Hematopoietic multipotent progenitor cell (in vitro differentiated cells): ENCODE measurements at places on chromosomes 11 and 22. TPM values are rescaled to one million over a fixed set of nuclear protein-coding genes. Genes with fewer than 3 reads are reported as not detected.

Gene MMP10
- total RNA-seq, result not detected

Gene TSSK2
- not detected for total RNA-seq

Gene LBHD1
- 6.5 TPM for total RNA-seq

Gene APOL1
- 15.6 TPM for total RNA-seq

Gene LRP5
- 70.0 TPM for total RNA-seq

Gene ENTHD1
- total RNA-seq, result not detected

Gene OR8D1
- not detected for total RNA-seq

Gene KCNK4
- under 0.01 TPM for total RNA-seq

Gene RTCB
- 77.0 TPM for total RNA-seq

Gene RFPL1
- not detected for total RNA-seq

Gene CASP1
- total RNA-seq, result 13.5 TPM

Gene ABCG4
- under 0.01 TPM for total RNA-seq

Gene PLA2G6
- 143 TPM for total RNA-seq
